ENCODE measurements at places on chromosomes 2 and 18.
A peak's percentile ranks its signal among the peaks of the same experiment; 100 is the strongest.

- DNase-seq: no peak
Observed at GRCh38 chr2:241726459-241726858, 8.0 kb upstream of the D2HGDH start.

DNA sequence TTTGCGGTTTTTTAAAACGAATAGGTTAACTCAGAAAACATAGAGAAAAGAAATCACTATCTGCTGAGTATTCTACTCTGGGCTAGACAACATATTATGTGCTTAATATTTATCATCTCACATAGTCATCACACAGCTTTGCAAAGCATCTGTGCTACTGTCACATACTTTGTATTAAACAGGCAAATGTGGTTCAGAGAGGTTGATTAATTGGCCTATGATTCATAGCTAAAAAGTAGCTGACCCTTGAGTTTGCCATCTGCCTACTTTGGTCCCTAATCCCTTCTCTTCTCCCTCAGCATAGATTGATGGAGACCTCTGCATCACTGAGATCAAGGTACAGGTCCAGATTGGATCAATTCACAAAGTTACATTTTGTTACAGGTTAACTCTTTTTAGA lies 21.4 kb downstream of the ANKRD30B start:
- DNase-seq: no peak

DNA sequence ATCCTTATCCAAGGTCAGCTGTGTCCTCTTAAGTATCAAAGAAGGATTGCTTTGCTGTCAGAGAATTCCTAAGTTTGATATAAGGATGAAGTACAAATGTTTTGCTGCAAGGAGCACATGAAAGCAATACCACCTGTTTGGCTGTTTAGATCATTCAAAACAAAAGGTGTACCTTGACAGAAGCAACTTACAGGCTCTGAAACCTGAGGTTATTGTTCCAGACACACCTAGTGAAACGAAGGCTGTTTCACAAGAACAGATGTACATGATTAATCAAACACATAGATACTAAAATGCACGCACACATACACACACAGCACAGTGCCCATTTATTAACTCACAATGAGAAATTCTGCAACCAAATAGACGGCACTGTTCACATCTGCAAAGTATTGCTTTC lies 166.2 kb downstream of the RBM43 start:
- no peak for DNase-seq

DNA sequence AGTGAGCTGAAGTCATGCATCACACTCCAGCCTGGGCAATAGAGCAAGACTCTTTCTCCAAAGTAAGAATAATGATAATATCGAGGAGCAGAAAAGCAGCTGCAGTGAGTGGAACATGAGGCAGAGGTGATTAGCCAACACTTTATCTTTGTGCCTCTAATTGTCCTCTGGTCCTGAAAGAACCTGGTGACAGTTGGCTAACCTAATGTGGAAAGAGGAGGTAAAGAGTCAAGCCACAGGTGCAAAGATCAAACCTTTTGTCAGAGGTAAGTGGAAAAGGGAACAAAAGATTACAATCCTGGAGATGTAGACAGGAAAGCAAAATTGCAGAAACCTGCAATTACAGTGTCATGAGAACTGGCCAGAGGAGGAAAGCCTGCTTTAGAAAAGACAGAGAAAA lies 53.5 kb upstream of the LCLAT1 start:
- DNase-seq: no peak

- no peak for DNase-seq
Observed at GRCh38 chr2:36395866-36396265, 40.3 kb downstream of the CRIM1 start.

DNA sequence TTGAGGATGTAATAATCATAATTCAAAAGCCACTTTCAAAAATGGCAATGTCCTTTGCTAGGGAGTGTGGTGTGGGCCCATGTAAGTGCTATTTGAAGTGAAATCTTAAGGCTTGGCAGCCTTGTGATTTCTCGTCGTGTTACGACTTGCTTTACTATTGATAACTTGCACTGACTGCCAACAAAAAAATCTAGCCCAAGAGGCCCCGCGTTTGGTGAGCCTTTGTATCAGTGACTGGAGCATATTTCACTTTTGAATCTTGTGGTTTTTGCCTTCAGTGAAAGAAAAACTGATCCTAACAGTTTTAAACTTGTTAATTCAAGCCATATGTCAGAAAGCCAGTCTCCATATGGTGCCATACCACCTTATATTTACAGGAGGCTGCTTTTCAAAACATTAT lies 248.0 kb downstream of the TMEM182 start:
- no peak for DNase-seq

DNA sequence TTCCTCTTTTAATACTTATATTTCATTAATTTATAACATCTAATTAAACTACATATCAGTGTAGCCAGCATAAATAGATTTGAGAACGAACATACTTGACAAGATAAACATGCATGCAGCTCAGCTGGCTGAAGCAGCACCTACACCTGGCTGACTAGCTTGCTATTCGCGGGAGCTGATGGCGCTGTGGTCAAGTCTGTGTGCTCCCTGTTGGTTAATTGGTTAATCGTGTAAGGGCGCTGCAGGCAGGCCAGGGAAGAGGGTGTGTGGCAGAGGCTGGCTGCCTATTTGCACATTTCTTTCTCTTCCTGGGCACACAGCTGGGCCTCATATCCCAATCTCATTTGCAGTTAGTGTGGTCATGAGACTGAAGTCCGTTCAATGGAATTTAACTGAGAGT lies 14.5 kb upstream of the VWA3B start:
- no peak for DNase-seq

- DNase-seq: no peak
Observed at GRCh38 chr18:34158881-34159690, 65.6 kb downstream of the NOL4 start.

DNA sequence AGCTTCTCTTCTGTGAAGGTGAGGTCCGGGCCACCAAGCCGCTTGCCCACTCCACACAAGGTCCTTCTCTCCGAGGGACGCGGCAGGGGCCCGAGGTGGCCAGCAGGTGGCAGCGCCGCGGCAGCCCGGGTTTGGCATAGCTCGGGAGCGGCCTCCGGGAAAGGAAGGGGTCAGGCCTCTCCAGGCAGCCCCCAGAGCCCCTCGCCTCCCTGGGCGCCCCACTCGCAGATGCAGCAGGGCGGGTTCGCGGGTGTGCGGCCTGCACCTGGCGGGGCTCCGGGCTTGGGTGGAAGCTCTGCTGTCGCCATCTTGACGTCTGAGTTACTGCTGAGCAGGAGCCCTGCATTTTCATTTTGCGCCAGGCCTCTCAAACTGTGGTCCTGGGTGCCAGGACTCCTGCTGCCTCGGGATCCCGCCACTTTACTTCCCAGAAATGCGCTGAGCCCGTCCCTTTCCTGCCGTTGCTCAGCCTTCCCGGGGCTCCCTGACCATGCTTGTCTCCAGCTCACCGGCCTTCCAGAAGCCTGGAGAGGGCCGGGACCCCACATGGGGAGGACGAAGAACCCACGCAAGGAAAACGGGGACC lies 18.6 kb upstream of the NCL start:
- peak; percentile 38 for DNase-seq

Data from stimulated activated CD8-positive, alpha-beta memory T cell treated with anti-CD3 and anti-CD28 coated beads, Interleukin-12 subunit alpha, Interleukin-12 subunit beta, amount 100 ng/mL, for 1 hour (primary cell).